ENCODE measurements at places on chromosomes 3 and 15.

DNA sequence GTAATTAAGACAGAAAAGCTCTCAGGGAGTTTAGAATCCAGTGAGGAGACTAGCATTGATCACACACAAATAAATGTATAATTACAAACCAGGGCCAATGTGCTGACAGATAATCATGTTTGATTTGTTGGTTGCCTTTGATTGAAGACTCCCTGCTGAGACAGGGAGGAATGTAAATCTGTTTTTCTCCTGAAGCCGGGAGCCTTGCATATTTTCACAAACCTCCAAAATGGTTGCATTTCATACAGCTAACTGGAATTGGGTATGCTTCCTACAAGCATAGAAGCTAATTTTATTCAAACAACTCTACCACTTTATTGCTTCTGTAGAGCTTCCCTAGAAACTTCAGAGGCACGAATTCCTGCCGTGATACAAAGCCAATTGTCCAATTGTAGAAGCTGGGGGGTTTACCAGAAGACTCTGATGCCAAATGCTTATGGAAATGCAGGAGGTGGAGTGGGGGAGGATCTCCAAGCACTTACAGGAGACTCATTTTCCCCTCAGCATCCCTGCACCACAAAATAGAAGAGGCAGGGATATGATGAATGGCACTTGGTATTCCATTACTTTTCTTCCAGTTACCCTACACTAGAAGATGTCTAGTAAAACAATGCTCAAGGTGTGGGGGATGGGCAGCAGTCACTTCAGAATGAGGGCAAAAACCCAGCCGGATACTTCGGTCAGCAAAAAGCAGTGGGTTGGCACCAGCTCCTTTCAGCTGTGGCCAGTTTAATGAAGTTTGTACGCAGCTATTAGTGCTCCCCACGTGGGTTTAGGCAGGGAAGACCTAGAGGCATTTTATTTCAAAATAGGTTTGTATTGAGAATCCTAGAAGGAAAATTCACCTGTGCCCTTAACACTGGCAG is 11.4 kb upstream of the MEX3B start:
- ATAC-seq, result no peak

- ATAC-seq, result no peak
Observed at GRCh38 chr15:52163321-52164190, 27.6 kb downstream of the GNB5 start.

- ATAC-seq, result no peak
Observed at GRCh38 chr3:127366383-127366782, 78.5 kb upstream of the PRR20G start.

- no peak for ATAC-seq
Observed at GRCh38 chr3:66390013-66390412, 110.8 kb downstream of the LRIG1 start.

DNA sequence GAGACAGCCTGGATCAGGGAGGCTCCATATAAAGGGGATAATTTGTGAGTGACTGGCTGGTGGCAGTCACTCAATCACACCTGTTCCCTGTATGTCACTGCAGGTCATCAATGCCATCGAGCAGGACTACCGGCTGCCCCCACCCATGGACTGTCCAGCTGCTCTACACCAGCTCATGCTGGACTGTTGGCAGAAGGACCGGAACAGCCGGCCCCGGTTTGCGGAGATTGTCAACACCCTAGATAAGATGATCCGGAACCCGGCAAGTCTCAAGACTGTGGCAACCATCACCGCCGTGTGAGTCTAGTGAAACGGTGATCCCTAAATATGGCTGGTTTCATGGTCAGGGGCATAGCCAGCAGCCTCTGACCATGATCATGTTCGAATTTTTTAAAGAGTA is 453.2 kb downstream of the EPHB1 start:
- ATAC-seq, result no peak

- peak; percentile 64 for ATAC-seq
Observed at GRCh38 chr15:92636908-92637481, 18.6 kb downstream of the FAM174B start.

GRCh38 chr3:106745344-106746168 is 631.7 kb upstream of the CCDC54 start:
- ATAC-seq, result no peak

- no peak for ATAC-seq
Observed at GRCh38 chr3:112303764-112304325, 9.8 kb upstream of the SLC9C1 start.

GRCh38 chr3:141960731-141961130 is 84.3 kb downstream of the ATP1B3 start:
- ATAC-seq, result no peak

DNA sequence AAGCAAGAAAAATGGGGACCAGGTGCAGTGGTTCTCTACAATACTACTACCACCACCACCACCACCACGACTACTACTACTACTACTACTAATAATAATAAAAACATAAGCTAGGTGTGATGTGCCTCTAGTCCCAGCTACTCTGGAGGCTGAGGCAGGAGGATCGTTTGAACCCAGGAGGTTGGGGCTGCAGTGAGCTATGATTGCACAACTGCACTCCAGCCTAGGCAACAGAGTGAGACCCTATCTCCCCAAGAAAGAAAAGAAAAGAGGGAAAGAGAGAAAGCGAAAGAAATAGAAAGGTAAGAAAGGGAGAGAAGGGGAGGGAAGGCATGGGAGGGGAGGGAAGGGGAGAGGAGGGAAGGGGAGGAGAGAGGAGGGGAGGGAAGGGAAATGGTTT is 350.6 kb downstream of the FOXP1 start:
- no peak for ATAC-seq

GRCh38 chr15:72940229-72940622 is 112.0 kb upstream of the NEO1 start:
- ATAC-seq, result no peak

GRCh38 chr15:95194746-95195145 is 963.4 kb downstream of the MCTP2 start:
- no peak for ATAC-seq

- ATAC-seq, result no peak
Observed at GRCh38 chr3:118102737-118103136, 931.9 kb downstream of the IGSF11 start.

GRCh38 chr3:139675327-139675726 is 2.4 kb downstream of the NMNAT3 start:
- ATAC-seq, result no peak

DNA sequence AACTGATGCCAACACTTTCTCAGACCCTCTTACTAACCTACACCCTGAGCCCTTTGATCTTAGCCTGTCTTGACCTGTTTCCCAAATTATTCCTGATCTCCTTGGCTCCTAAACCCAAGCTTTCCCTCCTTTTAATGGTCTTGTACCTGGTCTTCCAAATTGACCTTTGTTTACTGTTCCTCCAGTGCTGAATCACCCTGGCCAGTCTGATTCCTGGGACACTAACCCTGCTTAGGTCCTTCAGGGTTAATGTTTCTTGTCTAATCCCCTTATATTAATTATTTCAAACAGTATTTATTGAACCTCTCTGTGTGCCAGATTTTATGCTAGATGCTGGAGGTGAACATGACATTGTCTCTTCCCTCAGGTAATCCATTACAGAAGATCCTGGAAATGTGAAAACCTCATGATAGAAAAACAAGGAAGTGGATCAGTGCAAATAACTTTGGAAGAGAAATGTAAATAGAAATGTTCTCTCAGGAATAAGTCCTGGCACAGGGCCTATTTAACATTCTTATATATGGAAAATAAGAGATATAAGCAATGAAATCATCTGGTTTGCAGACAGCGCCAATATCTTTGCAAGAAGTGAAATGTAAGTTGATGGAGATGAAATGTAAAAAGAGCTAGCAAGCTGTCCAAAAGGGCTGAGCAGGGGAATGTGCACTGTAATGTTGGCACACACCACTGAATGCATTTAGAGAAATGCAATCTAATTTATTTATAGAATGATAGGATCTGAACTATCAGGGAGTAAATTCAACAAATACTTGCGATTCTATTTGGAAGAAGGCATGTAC is 20.7 kb downstream of the HGD start:
- ATAC-seq, result no peak

- no peak for ATAC-seq
Observed at GRCh38 chr3:134971306-134971705, 176.2 kb downstream of the EPHB1 start.

DNA sequence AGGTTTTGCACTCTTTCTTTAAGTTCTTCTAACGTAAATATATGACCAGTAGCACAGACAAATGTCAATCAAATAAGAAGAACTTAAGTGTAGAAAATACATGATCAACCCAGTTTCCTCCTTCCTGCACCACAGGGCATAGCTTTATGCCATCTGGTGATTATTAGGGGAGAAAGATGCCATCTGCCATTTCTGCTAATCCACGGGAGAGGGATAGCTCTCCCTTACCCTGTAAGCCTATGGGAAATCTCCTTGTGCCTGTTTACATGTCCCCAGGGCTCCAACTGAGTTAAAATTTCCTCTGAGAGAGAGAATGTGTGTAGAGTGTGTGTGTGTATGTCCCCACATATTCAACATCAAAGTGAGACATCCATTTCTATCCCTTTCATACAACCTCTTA is 135.9 kb downstream of the RSL24D1 start:
- no peak for ATAC-seq

- ATAC-seq, result no peak
Observed at GRCh38 chr3:23256741-23257435, 53.8 kb downstream of the UBE2E2 start.

DNA sequence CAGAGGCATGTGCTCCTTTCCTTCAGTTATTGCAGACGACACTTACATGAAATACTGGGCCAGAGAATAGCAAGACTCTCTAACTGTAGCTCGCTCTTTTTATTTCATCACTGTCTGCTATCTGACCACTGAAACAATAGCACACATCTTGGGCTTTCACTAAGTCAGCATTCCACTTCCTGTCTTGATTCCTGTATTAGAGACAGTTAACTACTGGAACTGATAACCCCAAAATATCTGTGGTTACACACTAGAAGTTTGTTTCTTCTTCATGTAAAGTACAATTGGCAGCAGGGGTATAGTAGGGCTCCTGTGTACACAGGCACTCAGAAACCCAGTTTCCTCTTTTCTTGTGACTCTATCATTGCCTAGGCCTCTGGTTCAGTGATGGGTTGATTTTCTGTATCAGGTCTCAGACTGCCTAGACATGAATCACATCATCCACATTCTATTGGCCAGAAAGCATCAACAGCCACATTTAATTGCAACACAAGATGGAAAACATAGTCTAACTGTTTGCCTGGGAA is 230.2 kb upstream of the CD96 start:
- ATAC-seq, result peak; percentile 18

- ATAC-seq, result no peak
Observed at GRCh38 chr3:142940472-142940871, 23.0 kb downstream of the PAQR9 start.

DNA sequence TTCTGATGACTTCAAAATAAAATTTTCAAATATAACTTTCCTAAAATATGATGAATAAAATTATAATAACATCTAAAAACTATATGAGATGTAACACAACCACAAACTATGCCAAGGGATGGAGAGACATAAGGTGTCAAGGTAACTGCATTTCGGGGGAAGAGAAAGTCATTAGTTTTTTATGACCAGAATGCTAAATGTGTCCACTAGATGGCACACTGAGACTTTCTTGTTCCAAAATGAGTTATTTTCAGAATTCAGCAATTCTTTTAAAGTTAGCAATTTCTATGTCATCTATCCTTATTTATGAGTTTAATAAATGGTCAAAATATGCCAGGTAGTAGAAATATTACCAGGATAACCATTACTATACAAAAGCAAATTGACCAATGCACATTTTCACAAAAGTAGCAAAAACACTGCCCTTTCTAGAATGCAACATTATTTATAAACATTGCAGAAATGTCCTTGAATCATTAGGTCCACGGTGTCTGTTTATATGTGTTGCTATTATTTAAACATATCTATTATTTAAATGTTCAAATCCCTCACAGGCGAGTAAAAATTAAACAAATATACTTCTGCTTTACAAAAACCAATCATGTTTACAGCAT is 374.2 kb downstream of the PLCL2 start:
- ATAC-seq, result no peak

GRCh38 chr3:111738238-111738637 is 120.8 kb upstream of the PHLDB2 start:
- no peak for ATAC-seq

- ATAC-seq, result no peak
Observed at GRCh38 chr15:72147418-72147817, 29.2 kb downstream of the SENP8 start.

DNA sequence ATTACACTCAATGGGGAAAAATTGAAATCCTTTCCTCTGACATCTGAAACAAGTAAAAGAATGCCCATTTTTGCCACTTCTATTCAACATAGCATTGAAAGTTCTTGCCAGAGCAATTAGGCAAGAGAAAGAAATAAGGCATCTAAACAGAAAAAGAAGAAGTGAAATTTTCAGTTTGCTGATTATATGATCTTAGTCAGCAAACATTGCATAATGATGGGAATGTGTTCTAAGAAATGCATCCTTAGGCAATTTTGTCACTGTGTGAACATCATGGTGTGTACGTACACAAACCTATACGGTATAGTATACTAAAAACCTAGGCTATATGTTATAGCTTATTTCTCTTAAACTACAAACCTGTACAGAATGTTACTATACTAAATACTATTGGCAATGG is 278.0 kb downstream of the CGGBP1 start:
- ATAC-seq, result no peak

GRCh38 chr3:191123946-191124345 is 75.1 kb upstream of the OSTN start:
- no peak for ATAC-seq

- peak; percentile 80 for ATAC-seq
Observed at GRCh38 chr3:137032465-137033120, 74.8 kb downstream of the IL20RB start.

- ATAC-seq, result no peak
Observed at GRCh38 chr15:29665444-29666003, 156.7 kb downstream of the TJP1 start.

GRCh38 chr3:20125897-20126296 is 60.1 kb downstream of the SGO1 start:
- ATAC-seq, result peak; percentile 52

DNA sequence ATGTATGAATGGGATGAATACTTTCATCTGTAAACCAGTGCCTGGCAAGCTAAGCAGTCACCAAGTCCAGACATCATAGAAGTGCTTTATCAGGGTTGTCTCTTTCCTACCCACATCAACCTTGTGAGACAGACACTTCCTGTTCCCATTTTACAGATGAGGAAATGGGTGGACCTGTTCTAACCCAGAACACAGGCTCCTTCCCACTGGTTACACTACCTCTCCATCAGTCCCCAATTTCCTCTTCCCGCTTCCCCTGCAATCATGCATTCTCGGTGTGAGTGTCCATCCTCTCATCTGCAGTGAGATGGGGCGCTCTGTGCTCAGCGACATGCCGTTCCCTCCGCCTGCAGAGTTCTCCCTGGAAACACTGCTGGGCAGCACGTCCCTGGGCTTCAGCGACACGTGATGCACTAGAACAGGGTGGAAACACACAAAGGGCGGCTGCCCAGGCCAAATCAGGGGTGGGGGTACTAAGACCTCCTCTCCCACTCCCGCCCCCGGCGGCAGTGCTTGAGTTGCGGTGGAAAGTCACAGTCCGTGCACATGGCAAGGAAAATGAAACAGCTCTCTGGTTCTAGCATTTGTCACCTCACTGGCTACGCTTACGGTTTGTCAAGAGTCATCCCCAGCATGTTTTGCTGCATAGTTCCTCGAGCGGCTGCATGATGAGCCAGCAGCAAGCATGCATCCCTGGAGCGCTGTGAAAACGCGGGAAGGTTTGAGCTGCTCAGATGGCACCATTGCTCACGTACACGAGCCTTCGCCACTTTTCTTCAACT is 201.1 kb downstream of the ADAMTS17 start:
- no peak for ATAC-seq
